Body of pancreas (tissue), 4 donors: ENCODE measurements at places on chromosomes 4 and X. TPM values are rescaled to one million over a fixed set of nuclear protein-coding genes. Genes with fewer than 3 reads are reported as not detected.
A peak's percentile ranks its signal among the peaks of the same experiment; 100 is the strongest.

- no peaks in the 10 kb centered on the region for H3K36me3 ChIP-seq
- H3K4me3 ChIP-seq, result no peak overlapping the region
- DNase-seq, result no peak
- peaks cover under 1% of the 10 kb centered on the region for H3K4me1 ChIP-seq
- no peak overlapping the region for H3K27ac ChIP-seq
Measured at GRCh38 chr4:73844806-73845205, 8.3 kb upstream of the PF4V1 start.

Gene GIMD1
- total RNA-seq, result not detected

DNA sequence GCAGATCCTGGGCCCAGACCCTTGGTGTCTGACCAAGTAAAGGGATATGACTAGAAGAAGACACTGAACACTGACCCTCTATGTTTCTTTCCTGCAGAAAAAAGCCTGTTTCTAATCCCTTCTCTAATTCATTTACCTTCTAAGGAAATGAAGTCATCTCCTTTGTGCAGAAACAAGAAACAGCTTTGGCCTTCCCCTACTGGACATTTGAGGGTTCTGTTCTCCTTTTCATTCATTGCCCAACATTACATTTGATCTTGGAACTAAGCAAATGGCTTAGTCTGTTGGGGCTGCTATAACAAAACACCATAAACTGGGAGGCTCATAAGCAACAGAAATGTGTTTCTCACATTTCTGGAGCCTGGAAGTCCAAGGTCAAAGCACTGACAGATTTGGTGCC, 20.0 kb downstream of the HCCS start:
- no peaks in the 10 kb centered on the region for H3K36me3 ChIP-seq
- no peak overlapping the region for H3K4me3 ChIP-seq
- no peak for DNase-seq
- H3K27ac ChIP-seq, result no peak overlapping the region
- H3K27me3 ChIP-seq, result no peaks in the 10 kb centered on the region
- no peaks in the 10 kb centered on the region for H3K4me1 ChIP-seq

DNA sequence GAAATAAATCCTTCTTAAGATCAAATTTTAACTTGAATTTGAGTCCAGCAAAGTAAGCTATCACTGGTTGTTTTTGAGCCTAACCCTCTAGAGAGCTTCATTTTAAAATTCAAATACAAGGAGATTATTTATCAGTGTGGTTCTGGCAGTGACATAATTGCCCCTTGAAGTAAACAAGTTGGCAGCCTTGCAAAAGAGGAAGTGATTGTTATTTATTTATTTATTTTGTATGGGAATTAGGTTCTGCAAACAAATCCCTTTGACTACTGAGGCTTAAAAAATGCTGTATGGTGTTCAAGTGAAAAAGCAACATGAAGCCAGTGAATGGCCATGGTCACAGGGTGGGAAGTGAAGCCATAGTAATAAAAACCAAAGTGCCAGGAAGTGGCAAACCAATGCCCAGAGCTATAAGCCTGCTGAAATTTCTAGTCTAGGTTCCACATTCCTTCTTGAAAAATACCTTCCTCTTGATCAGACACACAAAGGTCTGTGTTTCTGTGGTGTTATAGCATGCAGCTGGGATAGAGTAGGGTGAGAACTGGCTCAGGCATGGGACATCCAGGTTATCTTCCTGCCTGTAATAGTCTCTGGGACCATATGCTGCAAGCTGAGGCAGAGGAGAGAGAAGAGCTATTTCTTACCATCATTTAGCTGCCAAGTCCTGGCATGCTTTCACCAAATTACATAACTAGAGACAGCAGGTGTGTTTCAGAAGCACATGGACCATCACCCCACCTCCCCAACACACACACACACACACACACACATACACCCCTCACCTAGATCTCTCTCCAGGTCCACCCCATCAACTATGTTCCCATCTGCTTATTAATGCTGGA, 47.1 kb upstream of the TSPAN7 start:
- no peak overlapping the region for H3K4me3 ChIP-seq
- no peaks in the 10 kb centered on the region for H3K4me1 ChIP-seq
- no peaks in the 10 kb centered on the region for H3K27me3 ChIP-seq

Gene CCDC120
- total RNA-seq, result 6.5 TPM

DNA sequence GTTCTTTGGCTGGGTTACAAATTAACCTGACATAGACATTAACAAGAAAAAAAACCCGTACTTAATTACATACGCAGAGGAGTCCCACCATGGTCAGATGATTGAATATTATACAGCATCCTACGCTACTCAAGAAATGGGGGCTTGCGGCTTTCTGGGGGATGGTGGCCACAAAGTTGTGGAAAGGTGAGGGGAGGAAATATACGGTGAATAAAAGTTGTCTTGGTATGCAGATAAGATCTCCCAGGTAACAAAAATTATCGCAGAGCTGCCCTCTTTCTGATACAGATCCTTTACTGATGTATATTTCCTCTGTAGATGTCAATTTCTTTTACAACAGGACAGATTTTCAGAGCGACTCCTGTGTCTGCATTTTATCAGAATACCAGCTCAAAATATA, 890 bp downstream of the DCAF16 start:
- peak overlapping the region; percentile 84 for H3K4me3 ChIP-seq
- H3K4me1 ChIP-seq, result peaks cover 33% of the 10 kb centered on the region
- peak overlapping the region; percentile 95 for H3K27ac ChIP-seq

- DNase-seq, result no peak
- no peaks in the 10 kb centered on the region for H3K4me1 ChIP-seq
- H3K27ac ChIP-seq, result no peak overlapping the region
- no peaks in the 10 kb centered on the region for H3K27me3 ChIP-seq
- no peaks in the 10 kb centered on the region for H3K36me3 ChIP-seq
- no peak overlapping the region for H3K4me3 ChIP-seq
Measured at GRCh38 chr4:165631912-165632311, 241.1 kb upstream of the TLL1 start.

Gene CENPE
- total RNA-seq, result 0.26 TPM

Gene ATG4A
- 11.2 TPM for total RNA-seq

DNA sequence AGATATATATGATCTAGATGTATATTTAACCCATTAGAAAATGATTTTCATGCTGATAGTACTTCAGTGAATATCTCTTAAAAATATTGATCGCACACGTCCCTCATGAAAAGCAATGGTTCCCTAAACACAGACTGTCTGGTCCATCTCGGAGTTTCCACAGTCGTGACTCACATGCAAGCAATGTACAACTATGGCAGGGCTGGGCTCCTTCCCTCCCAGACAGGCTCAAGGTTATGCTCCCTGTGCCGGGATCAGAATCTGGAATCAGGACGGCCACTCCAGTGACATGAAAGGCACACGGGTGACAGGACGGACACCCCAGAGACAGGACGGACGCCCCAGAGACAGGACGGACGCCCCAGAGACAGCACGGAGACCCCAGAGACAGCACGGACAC, 40.2 kb upstream of the PPP2R3B start:
- no peak overlapping the region for H3K27ac ChIP-seq
- DNase-seq, result no peak
- H3K4me1 ChIP-seq, result no peaks in the 10 kb centered on the region
- no peaks in the 10 kb centered on the region for H3K36me3 ChIP-seq
- no peaks in the 10 kb centered on the region for H3K27me3 ChIP-seq
- no peak overlapping the region for H3K4me3 ChIP-seq

DNA sequence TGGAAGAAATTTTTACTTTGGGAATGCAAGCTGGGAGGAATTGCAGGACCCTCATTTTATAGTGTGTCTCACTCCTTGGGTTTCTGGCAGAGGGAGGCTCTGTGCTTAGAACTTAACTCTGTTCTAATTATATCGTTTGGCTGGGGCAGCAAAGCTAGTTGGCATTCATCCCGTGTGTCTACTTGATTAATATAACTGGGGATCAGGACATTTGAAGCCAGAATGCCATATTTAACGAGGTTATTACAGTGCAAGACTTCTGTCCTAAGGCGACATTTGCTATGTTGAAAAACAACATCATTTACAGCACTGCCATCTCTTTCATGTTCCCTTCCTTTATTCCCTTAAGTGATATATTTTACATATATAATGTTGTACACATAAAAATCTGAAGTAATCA, 179.1 kb upstream of the TBC1D9 start:
- peak; percentile 44 for DNase-seq
- no peaks in the 10 kb centered on the region for H3K27me3 ChIP-seq
- no peak overlapping the region for H3K4me3 ChIP-seq
- no peak overlapping the region for H3K27ac ChIP-seq
- no peaks in the 10 kb centered on the region for H3K36me3 ChIP-seq

Gene NHS
- total RNA-seq, result under 0.01 TPM

- H3K4me3 ChIP-seq, result no peak overlapping the region
- H3K27me3 ChIP-seq, result no peaks in the 10 kb centered on the region
- H3K36me3 ChIP-seq, result no peaks in the 10 kb centered on the region
- H3K4me1 ChIP-seq, result peaks cover 27% of the 10 kb centered on the region
- H3K27ac ChIP-seq, result no peak overlapping the region
Measured at GRCh38 chr4:85457752-85458467, 17.0 kb upstream of the ARHGAP24 start.

- no peak overlapping the region for H3K4me3 ChIP-seq
- H3K4me1 ChIP-seq, result no peaks in the 10 kb centered on the region
- DNase-seq, result no peak
- no peaks in the 10 kb centered on the region for H3K27me3 ChIP-seq
Measured at GRCh38 chr4:13331827-13332226, 152.3 kb downstream of the RAB28 start.

Gene SUPT20HL1
- not detected for total RNA-seq

GRCh38 chrX:113274345-113274744, 433.7 kb upstream of the AMOT start:
- H3K27ac ChIP-seq, result no peak overlapping the region
- no peaks in the 10 kb centered on the region for H3K36me3 ChIP-seq
- DNase-seq, result no peak
- H3K4me3 ChIP-seq, result no peak overlapping the region

- no peak overlapping the region for H3K4me3 ChIP-seq
- H3K4me1 ChIP-seq, result no peaks in the 10 kb centered on the region
- no peak for DNase-seq
- no peaks in the 10 kb centered on the region for H3K36me3 ChIP-seq
Measured at GRCh38 chr4:78606530-78607095, 55.0 kb downstream of the ANXA3 start.

Gene FAM184B
- total RNA-seq, result not detected

Gene ERCC6L
- not detected for total RNA-seq

DNA sequence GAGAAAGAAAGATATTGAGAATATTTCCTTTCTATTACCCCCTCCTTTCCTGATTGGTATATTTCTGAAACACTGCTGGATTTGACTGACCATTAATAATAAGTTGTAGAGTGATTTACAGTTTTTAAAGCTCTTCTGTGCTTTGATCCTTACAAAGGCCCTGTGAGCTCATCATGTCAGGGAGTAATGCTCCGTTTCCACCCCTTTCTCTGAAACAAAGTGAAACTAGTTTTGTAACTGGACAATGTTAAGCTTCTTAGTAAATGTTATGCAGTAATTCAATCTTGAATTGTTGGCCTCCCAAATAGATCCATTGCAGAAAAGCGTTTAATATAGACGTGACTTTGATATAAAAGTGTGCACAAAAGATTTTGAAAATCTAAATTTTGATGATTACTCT, 190.1 kb upstream of the GNPDA2 start:
- no peaks in the 10 kb centered on the region for H3K27me3 ChIP-seq

- H3K36me3 ChIP-seq, result no peaks in the 10 kb centered on the region
- no peak overlapping the region for H3K4me3 ChIP-seq
- no peaks in the 10 kb centered on the region for H3K4me1 ChIP-seq
- DNase-seq, result no peak
- no peak overlapping the region for H3K27ac ChIP-seq
Measured at GRCh38 chr4:116223040-116223732, 862.2 kb downstream of the TRAM1L1 start.
